ENCODE measurements at places on chromosomes 2 and 18. TPM values are rescaled to one million over a fixed set of nuclear protein-coding genes. Genes with fewer than 3 reads are reported as not detected.

- no peak for DNase-seq
- H3K36me3 ChIP-seq: no peaks in the 10 kb centered on the region
- no peak overlapping the region for H3K27ac ChIP-seq
- peaks cover 2% of the 10 kb centered on the region for H3K27me3 ChIP-seq
- H3K4me1 ChIP-seq: peaks cover 15% of the 10 kb centered on the region
- no peak overlapping the region for H3K4me3 ChIP-seq
Measured at GRCh38 chr2:145750144-145750543, 1230.2 kb upstream of the ZEB2 start.

POTEC gene
- not detected for total RNA-seq

DNA sequence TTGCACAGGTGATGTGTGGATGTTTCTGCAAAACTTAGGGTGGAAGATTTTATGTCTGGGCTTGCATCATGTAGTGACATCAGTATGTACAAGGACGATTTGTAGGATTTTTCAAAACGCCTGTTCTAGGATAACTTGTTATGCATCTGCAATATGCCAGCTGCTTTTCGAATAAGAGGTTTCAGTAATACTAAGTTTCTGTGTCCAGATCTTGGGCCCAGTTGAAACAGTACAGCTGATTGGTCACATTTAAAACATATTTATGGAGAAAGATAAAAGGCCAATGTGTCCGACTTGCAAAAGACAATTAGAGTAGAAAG lies 1.2 kb downstream of the PTPN4 start:
- peaks cover 48% of the 10 kb centered on the region for H3K4me1 ChIP-seq
- peaks cover 1% of the 10 kb centered on the region for H3K27me3 ChIP-seq
- H3K36me3 ChIP-seq: peaks cover 4% of the 10 kb centered on the region

GRCh38 chr2:216688731-216689340 lies 6.5 kb downstream of the IGFBP5 start:
- peaks cover 47% of the 10 kb centered on the region for H3K27me3 ChIP-seq
- no peaks in the 10 kb centered on the region for H3K36me3 ChIP-seq
- no peak for DNase-seq
- H3K4me1 ChIP-seq: peaks cover 22% of the 10 kb centered on the region

- no peaks in the 10 kb centered on the region for H3K27me3 ChIP-seq
- no peak overlapping the region for H3K4me3 ChIP-seq
- no peak overlapping the region for H3K27ac ChIP-seq
- H3K36me3 ChIP-seq: no peaks in the 10 kb centered on the region
- DNase-seq: no peak
- H3K4me1 ChIP-seq: no peaks in the 10 kb centered on the region
Measured at GRCh38 chr2:133378928-133379549, 189.2 kb downstream of the NCKAP5 start.

Measured in activated CD4-positive, alpha-beta T cell treated with anti-CD3 and anti-CD28 coated beads, Interleukin-2, amount 10 ng/mL, durations not matched to agents 7 days and 5 days (primary cell).